ENCODE measurements at places on chromosomes 7 and 10.

DNA sequence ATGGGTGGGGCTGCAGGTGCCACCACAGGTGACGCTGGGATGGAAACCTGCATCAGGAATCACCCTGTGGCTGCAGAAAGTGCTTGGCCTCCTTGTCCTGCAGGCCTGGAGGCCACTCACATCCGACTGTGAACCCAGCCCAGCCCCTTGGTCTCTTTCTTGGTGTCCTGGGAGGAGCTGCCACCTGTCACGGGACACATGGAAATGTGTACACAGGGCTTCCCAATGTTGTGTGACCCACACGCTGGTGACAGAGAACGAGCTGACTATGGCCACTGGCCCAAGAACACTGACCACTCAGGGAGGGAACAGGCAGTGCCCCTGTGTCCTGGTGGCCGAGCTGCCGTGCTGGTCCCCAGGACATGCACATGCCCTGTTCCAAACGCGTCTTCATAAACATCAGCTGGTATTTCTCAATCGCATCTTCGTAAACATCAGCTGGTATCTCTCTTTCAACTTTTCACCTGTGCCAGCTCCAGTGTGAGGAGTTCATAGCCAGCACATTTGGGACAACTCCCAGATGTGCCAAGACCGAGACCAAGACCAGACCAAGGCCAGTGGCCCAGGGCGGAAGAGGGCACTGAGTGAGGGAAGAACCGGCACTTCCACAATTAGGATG lies 57.9 kb upstream of the INPP5A start:
- DNase-seq, result no peak

- no peak for DNase-seq
Observed at GRCh38 chr7:158406364-158406763, 181.3 kb downstream of the PTPRN2 start.

DNA sequence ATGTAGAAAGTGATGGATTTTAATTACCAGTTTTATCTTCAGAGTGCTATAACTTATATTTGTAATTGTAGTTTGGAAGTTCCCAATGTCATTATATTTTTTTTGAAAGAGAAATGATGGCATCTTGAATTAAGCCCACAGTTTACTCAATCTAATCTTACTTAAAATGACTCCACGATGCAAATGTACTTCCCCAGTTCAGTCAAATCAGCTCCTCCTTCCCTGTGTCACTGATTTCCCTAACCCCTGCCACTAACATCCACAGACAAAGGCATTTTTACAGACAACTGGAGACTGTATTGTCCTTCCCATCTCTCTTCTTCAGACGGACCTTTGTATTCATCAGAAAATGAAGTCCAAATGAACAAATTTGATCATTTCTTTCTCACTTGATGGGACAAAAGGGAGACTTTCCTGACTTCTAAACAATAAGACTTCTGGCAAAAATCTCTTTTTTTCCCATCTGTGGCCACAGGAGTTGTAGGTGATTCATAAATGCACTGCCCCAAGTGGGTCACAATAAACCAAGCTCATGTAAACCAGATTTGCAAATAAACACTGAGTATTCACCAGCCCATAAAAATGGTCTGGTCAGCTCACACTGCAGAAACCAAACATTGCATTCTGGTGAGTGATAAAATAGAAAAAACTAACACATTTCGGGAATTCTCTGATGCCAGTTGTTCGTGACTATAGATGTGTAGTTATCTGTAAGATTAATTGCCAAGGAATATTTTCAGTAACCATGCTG lies 162.9 kb downstream of the FANK1 start:
- DNase-seq, result no peak

- DNase-seq, result no peak
Observed at GRCh38 chr7:91126762-91127161, 137.5 kb upstream of the FZD1 start.

GRCh38 chr10:5512881-5513612 lies 11.7 kb upstream of the CALML3 start:
- no peak for DNase-seq

DNA sequence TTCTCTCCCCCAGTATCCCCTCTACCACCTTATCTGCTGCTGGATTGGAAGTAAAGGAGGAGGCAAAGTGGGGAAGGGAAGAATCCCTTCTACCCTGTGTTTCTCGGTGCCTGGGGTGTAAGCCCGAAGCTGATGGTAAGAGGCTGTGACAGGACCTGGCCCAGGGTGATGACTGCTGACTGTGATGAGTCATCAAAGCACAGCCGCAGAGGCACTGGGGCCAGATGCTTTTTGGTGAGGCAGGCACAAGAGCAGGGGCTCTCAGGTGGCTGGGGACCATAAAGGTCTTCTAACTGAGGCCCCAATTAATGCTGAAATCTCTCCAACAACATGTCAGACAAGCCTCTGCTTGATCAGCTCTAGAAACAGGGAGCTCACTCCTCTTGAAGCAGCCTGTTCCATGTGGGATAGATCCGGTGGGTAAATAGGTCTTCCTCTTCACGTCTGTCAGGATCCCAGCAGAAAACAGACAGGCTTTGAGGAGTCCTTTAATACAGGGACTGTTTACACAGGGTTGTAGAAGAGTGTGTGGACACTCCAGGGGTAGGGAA lies 86.1 kb upstream of the PCBD1 start:
- no peak for DNase-seq

GRCh38 chr7:22992874-22993840 lies 20.8 kb downstream of the HYCC1 start:
- DNase-seq, result no peak

Data from coronary artery (tissue), 2 donors.